ENCODE measurements at places on chromosomes 1 and 21. TPM values are rescaled to one million over a fixed set of nuclear protein-coding genes. Genes with fewer than 3 reads are reported as not detected.

DNA sequence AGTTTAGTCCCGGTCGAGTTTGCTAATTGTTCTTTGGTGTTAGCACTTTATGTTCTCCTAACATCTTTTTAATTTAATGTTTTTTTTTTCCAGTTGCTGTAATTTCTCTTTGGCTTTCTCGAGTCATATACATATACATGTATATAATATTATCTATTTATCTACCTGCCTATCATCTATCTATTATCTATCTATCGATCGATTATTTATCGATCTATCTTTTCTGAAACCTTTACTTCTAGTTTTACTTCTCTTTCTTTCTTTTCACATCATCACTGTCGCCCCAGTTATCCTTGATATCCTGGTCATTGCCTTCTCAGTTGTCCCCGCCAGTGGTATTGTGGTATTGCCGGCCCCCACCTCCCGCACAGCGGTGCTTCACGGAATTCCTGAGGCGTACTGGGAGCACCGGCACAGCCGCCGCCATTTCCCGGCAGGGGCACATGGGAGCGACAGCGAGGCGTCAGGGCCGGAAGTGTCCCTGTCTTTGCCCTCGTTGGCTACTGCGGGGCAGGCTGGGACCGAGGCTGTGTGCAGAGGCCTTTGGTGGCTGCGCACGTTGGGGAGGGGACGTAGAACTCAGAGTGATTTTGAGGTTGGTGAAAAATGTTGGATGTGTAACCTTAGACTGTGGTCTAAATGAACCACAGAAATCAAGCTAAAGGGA lies 101.1 kb downstream of the NUF2 start:
- peaks cover 8% of the 10 kb centered on the region for H3K27me3 ChIP-seq
- DNase-seq, result no peak
- no peak overlapping the region for H3K27ac ChIP-seq
- H3K4me3 ChIP-seq, result no peak overlapping the region

DNA sequence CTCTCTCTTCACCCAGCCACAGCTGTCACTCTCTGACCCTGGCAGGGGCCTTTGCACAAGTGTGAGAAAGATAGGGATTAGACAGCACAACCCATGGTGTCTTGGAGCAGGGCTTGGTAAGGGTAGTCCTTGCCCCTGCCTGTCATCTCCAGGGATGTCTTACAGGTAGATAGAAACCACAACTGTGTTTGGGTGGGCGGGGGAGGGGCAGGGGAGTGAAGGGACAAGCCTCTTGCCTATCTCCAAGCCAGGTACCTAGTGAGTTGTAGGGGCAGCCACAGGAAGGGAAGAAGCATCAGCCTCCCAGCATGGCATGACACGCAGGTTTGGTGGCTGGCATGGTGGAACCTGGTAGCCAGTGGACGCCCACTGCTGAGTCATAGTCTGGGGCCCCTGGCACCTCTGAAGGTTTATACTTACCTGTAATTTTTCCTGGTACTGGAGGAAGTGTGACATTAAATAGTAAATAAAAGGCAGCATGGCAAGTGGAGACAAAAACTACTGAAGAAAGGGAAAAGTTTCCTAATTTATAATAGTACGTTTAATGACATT lies 97.5 kb downstream of the CLEC20A start:
- H3K36me3 ChIP-seq, result no peaks in the 10 kb centered on the region
- no peak for DNase-seq
- H3K4me1 ChIP-seq, result no peaks in the 10 kb centered on the region
- H3K4me3 ChIP-seq, result no peak overlapping the region

GRCh38 chr1:153619171-153619570 lies 3.0 kb upstream of the S100A14 start:
- no peak for DNase-seq
- H3K27me3 ChIP-seq, result no peaks in the 10 kb centered on the region
- no peak overlapping the region for H3K4me3 ChIP-seq
- H3K27ac ChIP-seq, result no peak overlapping the region

- no peaks in the 10 kb centered on the region for H3K27me3 ChIP-seq
- H3K27ac ChIP-seq, result no peak overlapping the region
- no peaks in the 10 kb centered on the region for H3K36me3 ChIP-seq
- DNase-seq, result no peak
- no peaks in the 10 kb centered on the region for H3K4me1 ChIP-seq
These were observed 94.0 kb downstream of the HMGB4 start for GRCh38 chr1:33957854-33958253.

DNA sequence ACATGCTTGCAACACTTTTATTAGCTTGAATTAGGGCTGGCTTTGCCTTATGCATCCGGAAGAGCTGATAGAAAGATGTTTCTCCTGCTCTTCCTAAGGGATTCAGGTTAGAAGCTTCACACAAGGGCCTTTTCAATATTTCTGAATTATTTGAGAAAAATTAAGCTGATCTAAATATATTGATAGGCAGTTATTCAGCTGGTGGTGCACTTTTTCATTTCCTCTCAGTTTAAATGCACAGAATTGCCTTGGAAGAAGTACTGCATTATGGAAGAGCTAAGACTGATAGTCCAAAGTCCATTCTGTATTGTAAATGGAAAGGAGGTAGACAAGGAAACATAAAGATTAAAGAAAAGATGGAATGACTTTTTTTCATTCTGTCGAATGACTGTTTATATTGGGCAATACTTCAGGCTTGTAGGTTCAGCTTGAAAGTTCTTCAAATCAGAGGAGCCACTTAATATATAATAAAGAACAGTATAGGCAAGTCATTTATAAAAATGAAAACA lies 398.4 kb upstream of the B3GALT2 start:
- H3K36me3 ChIP-seq, result no peaks in the 10 kb centered on the region
- H3K4me3 ChIP-seq, result no peak overlapping the region
- H3K4me1 ChIP-seq, result no peaks in the 10 kb centered on the region
- DNase-seq, result no peak
- no peaks in the 10 kb centered on the region for H3K27me3 ChIP-seq
- no peak overlapping the region for H3K27ac ChIP-seq

The DYNLT5 gene
- not detected for total RNA-seq

The CEP85 gene
- 45.2 TPM for total RNA-seq

The FOXD3 gene
- total RNA-seq, result 0.13 TPM

GRCh38 chr21:44854664-44855446 lies 18.6 kb downstream of the PTTG1IP start:
- no peaks in the 10 kb centered on the region for H3K4me1 ChIP-seq
- no peak for DNase-seq
- H3K27ac ChIP-seq, result no peak overlapping the region
- H3K4me3 ChIP-seq, result no peak overlapping the region
- no peaks in the 10 kb centered on the region for H3K27me3 ChIP-seq
- peaks cover 100% of the 10 kb centered on the region for H3K36me3 ChIP-seq

DNA sequence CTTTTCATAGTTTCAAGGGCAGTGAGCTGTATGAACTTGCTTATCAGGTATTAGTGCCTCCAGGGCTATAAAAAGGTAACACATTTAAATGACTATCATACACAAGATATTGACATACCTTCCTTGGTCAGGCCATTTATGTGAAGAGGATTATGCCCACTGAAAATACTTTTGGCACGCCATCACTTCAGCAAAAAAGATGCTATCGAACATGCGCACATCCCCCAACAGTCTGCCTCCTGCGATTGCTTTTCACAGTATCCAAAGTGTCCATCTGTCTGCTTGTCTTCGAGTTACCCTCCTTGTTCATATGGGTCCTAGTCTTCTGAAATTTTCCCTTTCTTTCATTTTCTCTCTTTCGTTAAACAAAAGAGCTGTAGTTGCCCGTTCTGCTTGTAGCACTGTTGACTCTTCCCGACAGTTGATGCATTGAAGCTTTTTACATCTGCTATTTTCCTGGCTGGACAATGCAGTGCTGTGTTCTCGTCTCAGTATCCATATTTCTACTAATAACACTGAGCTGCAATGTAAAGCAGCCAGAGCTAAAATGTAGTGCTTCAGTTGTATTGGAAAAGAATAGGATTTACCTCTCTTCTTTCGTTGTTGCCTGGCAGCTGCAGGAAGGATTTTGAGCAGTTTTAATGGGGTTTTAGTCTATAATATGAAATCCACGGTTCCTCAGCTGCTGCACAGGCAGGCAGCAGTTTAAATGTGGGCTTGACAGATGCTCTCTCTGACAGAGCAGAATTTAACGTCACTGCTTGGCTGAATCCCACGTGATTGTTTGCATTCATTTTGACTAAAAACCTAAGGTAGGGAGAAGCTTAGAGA lies at the start of gene B3GALT2:
TSS of gene B3GALT2 (minus strand) at position 713 of the 831 bp plus-strand sequence. CDS start 5,051 bp downstream, outside the sequence.
- H3K4me1 ChIP-seq, result peaks cover 12% of the 10 kb centered on the region
- H3K4me3 ChIP-seq, result peak within 1 kb of the TSS; percentile 15
- no peak within 1 kb of the TSS for H3K27ac ChIP-seq
- H3K36me3 ChIP-seq, result no peaks in the 10 kb centered on the region
- H3K27me3 ChIP-seq, result no peaks in the 10 kb centered on the region
- peak; percentile 41 for DNase-seq

The IL19 gene
- total RNA-seq, result not detected

- no peak overlapping the region for H3K27ac ChIP-seq
- H3K27me3 ChIP-seq, result no peaks in the 10 kb centered on the region
- H3K4me3 ChIP-seq, result no peak overlapping the region
- peaks cover 5% of the 10 kb centered on the region for H3K4me1 ChIP-seq
- no peak for DNase-seq
- peaks cover 56% of the 10 kb centered on the region for H3K36me3 ChIP-seq
These were observed 54.4 kb downstream of the TRIM33 start for GRCh38 chr1:114456586-114456985.

DNA sequence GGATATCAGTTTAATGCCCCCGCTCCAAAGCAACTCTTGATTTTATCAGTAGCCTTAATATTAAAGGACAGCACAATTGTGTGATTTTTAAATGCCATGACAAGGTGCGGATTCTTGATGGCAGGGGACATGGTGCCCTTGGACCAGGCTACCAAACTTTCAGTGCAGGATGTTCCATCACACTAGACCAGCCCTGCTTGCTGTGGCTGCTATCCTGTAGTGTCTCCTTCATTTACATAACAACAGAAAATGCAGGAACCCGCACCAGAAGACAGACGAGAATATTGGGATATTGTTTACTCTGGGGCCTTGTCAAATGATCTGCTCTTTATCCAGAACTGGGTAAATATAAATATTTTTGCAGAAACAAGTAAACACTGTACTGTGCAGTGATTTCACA lies 229.3 kb upstream of the PKN2 start:
- no peak overlapping the region for H3K4me3 ChIP-seq
- no peak overlapping the region for H3K27ac ChIP-seq
- no peak for DNase-seq
- peaks cover 4% of the 10 kb centered on the region for H3K27me3 ChIP-seq
- no peaks in the 10 kb centered on the region for H3K4me1 ChIP-seq
- no peaks in the 10 kb centered on the region for H3K36me3 ChIP-seq

The CYP4A22 gene
- total RNA-seq, result not detected

DNA sequence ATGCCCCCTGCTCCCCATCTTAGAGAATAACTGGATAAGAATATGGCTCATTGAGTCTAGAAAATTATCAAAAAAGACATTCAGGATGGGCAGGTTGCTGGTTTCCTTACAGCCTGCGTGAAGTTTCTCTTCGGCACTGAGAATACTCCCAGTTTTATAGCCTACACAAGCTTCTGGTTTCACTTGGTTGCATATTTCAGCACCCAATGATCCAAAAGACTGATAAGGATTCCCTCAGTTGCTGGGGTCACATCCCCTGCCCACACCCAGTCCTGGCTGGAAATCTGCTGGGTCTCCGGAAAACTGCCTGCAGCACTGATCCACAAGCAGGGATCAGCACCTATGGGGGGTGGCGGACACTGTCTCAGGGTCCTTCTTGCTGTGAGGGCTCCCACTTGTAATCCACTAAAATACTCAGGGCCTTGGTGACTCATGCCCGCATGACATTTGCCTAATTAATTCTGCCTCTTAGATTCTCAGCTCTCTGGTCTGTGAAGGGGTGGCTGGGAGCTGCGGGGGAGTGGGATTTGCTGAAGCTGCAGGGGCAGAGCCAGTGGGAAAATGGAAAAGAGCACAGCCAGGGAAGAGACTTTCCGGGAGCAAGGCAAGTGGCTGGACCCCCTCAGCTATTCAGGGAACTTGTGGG lies 142.5 kb downstream of the ZNF648 start:
- no peak overlapping the region for H3K4me3 ChIP-seq
- H3K27me3 ChIP-seq, result no peaks in the 10 kb centered on the region
- no peak overlapping the region for H3K27ac ChIP-seq
- H3K4me1 ChIP-seq, result no peaks in the 10 kb centered on the region

The PPM1J gene
- not detected for total RNA-seq

GRCh38 chr1:6183520-6183989 lies 3.4 kb upstream of the CHD5 start:
- H3K27ac ChIP-seq, result no peak overlapping the region
- no peak overlapping the region for H3K4me3 ChIP-seq
- peaks cover 23% of the 10 kb centered on the region for H3K27me3 ChIP-seq
- peaks cover 16% of the 10 kb centered on the region for H3K4me1 ChIP-seq

The PDZK1IP1 gene
- total RNA-seq, result not detected

GRCh38 chr1:234969011-234969441 lies 159.6 kb downstream of the TOMM20 start:
- H3K4me1 ChIP-seq, result peaks cover 67% of the 10 kb centered on the region
- H3K27ac ChIP-seq, result peak overlapping the region; percentile 90
- no peak overlapping the region for H3K4me3 ChIP-seq
- H3K27me3 ChIP-seq, result no peaks in the 10 kb centered on the region
- peak; percentile 38 for DNase-seq
- H3K36me3 ChIP-seq, result no peaks in the 10 kb centered on the region

The RGSL1 gene
- not detected for total RNA-seq

DNA sequence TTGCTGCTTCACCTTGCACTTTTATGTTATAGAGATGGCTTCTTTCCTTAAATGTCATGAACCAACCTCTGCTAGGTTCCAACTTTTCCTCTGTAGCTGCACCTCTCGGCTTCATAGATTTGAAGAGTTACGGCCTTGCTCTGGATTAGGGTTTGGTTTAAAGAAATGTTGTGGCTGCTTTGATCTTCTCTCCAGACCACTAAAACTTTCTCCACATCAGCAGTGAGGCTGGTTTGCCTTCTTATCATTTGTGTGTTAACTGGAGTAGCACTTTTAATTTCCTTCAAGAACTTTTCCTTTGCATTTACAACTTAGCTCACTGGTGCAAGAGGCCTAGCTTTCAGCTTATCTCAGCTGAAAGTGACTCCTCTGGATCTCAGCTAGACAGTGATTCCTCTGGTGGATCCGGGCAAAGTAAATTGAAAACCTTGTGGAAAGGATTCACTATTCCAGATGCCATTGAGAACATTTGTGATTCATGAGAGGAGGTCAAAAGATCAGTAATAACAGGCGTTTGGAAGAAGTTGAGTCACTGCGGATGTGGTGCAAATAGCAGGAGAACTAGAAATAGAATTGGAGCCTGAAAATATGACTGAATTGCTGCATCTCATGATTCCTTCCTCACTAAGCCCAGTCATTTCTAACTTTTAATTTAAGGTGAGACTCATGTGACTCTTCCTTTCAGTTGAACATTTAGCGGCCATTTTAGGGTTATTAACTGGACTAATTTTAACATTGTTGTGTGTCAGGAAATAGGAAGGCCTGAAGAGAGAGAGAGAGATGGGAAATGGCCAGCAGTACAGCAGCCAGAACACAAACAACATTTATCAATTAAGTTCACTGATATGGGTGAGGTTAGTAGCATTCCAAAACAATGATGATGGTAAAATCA lies 16.2 kb upstream of the RGS1 start:
- no peaks in the 10 kb centered on the region for H3K27me3 ChIP-seq
- H3K36me3 ChIP-seq, result no peaks in the 10 kb centered on the region
- H3K4me1 ChIP-seq, result peaks cover 28% of the 10 kb centered on the region
- peak overlapping the region; percentile 88 for H3K27ac ChIP-seq
- no peak overlapping the region for H3K4me3 ChIP-seq

- H3K4me1 ChIP-seq, result peaks cover 11% of the 10 kb centered on the region
- H3K36me3 ChIP-seq, result peaks cover 27% of the 10 kb centered on the region
- no peak for DNase-seq
- peak overlapping the region; percentile 75 for H3K4me3 ChIP-seq
- no peaks in the 10 kb centered on the region for H3K27me3 ChIP-seq
- peak overlapping the region; percentile 67 for H3K27ac ChIP-seq
These were observed 615 bp upstream of the MRPS15 start for GRCh38 chr1:36464605-36465393.

Measured in SJSA1 (cell line).